Heart right ventricle (tissue), 16 donors: ENCODE measurements at places on chromosomes 11 and 22. TPM values are rescaled to one million over a fixed set of nuclear protein-coding genes. Genes with fewer than 3 reads are reported as not detected.

GRCh38 chr11:65381716-65382032 lies 772 bp downstream of the SLC25A45 start:
- DNase-seq, result no peak

DNA sequence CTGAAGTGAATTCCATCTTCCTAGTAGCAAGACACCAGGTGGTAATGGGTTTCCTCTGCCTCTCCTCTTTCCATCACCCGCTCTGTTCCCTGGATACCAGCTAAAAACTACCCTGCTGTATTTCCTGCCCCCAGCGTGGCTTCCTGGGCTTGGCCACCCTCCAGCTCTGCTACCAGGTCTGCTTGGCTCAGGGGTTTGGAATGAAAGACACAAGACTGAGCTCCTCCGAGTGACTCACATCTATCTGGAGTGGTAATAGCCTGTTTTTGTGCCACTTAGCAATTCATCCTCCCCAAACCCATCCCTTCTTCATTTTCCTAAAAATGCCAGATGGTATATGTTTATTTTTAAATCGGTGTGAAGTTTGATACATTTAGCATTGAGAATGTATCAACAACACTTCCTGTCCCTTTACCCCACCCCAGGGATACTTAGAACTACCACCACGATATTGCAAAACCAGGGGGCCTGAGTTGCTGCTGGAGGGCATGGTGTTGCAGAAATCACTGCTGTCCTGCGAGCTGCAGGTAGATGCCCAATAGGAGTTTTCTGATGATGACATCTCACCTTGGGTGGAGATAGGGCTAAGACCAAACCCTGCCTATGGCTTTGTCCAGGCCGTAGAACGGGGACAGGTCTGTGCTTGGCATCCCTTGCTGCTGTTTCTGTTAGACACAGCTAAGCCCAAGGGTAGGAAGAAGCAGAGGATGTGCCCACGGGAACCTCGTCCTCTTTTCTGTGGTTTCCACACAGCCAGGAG lies 7.5 kb upstream of the MICAL3 start:
- DNase-seq, result no peak

DNA sequence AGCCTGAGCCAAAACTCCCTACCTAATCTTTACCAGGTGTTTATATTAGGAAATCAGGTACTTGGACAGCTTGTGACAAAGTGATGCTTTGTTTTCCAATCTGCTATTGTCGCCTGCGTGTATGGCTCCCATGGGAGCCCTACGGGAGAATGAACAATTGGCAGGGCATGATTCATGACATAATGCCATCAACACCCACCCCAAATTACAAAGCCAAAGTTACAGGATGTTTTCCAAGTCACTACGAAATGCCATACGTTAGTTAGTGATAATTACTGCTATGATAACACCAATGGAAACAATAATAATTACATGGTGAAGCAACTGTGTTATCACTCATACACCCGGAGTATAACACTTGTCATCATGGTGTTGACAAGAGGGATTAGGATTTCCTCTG lies 226.4 kb downstream of the FAM181B start:
- DNase-seq, result no peak

PHLDA2 gene
- 1.1 TPM for total RNA-seq

MB gene
- total RNA-seq, result 15,160 TPM

DNA sequence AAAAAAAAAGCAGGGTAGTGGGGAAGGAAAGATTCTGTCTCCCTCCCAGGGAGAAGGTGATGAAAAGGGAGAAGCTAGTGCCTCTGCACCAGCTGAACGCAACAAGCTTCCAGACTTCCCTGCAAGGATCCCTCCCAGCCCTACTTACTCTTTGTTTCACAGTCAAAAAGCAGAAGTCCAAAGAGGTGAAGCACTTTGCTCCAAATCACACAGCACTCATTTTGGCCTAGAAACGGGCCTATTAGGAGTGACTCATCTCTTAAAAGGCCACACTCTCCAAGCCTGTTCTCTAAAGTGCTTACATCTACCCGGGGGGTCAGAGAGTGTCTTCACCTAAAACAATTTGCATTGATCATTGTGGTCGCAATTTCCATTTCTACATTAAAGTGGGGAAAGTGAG lies 17.7 kb upstream of the GRK3 start:
- no peak for DNase-seq

- no peak for DNase-seq
These were observed 68.7 kb downstream of the ETS1 start for GRCh38 chr11:128518493-128519207.

CRYBB2 gene
- total RNA-seq, result not detected

NUP160 gene
- 14.9 TPM for total RNA-seq

DNA sequence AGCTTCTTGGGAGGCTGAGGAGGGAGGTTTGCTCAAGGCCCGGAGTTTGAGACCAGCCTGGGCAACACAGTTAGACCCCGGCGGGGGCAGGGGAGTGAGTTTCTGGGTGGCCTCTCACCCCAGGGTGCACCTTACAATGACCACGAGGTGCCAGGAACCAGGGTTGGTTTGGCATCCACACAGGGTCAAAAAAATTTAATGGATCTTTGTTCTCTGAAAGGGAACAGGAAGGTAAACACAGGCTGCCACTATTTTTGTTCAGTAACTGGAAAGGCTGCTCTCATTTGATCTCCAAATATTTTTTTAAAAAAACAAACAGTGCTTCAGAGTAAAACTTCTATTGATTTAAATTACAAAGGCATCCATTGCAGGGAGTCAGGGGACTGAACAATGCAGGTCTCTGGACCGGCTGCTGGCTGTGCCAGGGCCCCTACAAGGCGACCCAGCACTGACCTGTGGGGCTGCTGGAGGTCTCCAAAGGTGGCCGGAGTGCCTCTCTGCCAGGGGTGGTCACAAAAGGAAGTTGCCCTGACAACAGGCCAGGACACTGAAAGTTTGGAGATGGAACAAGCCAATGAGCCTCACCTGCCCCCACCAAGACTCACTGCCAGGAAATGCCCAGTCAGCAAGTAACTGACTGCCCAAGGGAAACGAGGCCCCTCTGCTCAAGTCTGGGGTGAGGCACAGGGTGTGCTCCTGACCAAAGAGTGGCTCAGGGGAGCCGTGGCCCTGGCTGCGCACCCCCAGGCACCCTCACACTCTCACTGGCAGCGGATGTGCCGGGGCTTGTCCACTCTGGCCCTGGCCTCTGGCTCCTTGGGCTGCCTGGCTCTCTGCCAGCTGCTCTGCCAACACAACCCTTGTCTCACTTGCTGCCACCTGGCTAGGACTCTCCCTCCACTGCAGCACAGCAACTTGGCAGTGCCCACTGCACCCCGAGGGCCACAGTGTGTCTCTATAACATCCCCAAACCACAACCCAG lies 51.8 kb downstream of the ARFGAP3 start:
- DNase-seq, result no peak

DNA sequence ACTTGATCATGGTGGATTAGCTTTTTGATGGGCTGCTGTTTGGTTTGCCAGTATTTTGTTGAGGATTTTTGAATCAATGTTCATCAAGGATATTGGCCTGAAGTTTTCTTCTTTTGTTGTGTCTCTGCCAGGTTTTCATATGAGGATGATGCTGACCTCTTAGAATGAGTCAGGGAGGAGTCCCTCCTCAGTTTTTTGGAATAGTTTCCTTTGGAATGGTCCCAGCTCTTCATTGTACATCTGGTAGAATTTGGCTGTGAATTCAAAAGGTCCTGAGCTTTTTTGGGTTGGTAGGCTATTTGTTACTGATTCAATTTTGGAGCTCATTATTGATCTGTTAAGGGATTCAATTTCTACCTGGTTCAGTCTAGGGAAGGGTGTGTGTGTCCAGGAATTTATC lies 78.1 kb downstream of the CTSC start:
- no peak for DNase-seq

GRCh38 chr22:20258584-20259326 lies 9.4 kb downstream of the RTN4R start:
- no peak for DNase-seq

- DNase-seq, result no peak
These were observed 48.4 kb downstream of the COMMD9 start for GRCh38 chr11:36240801-36241200.

GRCh38 chr11:17894929-17895658 lies 117.8 kb downstream of the SERGEF start:
- DNase-seq, result peak; percentile 18

- DNase-seq, result no peak
These were observed 89.7 kb downstream of the MYEOV start for GRCh38 chr11:69383372-69384250.

NRXN2 gene
- 0.92 TPM for total RNA-seq

DNA sequence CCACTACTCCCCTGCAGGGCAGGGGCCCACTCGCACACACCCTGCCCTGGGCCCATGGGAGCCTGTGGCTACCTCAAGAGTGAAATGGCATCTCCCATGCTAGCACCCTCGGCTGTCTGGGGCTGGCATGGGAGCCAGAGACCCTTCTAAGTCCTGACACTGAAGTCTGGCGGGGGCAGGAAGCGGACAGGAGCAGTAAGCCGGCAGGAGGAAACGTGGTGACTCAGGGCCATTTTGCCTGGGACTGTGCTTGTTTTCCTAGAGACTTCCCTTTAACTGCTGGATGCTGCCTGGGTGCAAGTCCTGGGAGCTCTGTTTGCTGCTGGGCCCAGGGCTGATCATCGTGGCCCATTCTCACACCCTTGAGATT lies 16.8 kb downstream of the RELT start:
- no peak for DNase-seq

SLC25A1 gene
- total RNA-seq, result 24.9 TPM

IGSF9B gene
- 31.0 TPM for total RNA-seq

GRCh38 chr11:86809561-86809960 lies 9.2 kb downstream of the PRSS23 start:
- DNase-seq, result no peak

DRICH1 gene
- not detected for total RNA-seq

DNA sequence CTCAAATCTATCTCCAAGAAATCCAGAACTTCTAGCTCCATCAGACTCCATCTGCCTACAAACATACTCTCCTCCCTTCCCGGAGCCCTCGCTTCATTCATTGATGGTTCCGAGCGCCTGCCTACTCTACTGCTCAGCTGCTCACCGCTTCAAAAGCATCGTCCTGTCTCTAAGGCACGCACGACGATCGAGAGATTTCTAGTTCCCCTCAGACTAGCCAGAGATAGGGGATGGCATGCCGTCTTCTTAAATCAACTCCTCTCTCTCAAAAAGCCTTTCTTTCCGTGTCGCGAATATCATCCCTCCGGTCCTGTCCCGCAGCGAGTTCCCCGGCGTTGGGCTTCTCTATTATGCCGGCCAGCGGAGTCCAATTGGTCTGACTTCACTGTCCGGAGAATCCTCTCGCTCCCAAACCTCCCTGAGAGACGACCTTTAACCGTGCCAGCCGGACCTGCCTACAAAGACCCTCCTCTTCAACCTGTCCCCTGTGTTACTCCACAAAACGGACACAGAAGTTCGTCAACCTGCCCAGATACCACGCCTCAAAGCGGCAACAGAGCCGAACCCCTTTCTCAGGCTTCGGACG lies 592 bp downstream of the EEF1G start:
- DNase-seq, result no peak

DNA sequence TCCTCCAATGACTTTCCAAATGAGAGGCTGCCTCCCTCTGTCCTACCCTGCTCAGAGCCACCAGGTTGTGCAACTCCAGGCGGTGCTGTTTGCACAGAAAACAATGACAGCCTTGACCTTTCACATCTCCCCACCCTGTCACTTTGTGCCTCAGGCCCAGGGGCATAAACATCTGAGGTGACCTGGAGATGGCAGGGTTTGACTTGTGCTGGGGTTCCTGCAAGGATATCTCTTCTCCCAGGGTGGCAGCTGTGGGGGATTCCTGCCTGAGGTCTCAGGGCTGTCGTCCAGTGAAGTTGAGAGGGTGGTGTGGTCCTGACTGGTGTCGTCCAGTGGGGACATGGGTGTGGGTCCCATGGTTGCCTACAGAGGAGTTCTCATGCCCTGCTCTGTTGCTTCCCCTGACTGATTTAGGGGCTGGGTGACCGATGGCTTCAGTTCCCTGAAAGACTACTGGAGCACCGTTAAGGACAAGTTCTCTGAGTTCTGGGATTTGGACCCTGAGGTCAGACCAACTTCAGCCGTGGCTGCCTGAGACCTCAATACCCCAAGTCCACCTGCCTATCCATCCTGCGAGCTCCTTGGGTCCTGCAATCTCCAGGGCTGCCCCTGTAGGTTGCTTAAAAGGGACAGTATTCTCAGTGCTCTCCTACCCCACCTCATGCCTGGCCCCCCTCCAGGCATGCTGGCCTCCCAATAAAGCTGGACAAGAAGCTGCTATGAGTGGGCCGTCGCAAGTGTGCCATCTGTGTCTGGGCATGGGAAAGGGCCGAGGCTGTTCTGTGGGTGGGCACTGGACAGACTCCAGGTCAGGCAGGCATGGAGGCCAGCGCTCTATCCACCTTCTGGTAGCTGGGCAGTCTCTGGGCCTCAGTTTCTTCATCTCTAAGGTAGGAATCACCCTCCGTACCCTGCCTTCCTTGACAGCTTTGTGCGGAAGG lies 2.9 kb downstream of the APOC3 start:
- no peak for DNase-seq

DNA sequence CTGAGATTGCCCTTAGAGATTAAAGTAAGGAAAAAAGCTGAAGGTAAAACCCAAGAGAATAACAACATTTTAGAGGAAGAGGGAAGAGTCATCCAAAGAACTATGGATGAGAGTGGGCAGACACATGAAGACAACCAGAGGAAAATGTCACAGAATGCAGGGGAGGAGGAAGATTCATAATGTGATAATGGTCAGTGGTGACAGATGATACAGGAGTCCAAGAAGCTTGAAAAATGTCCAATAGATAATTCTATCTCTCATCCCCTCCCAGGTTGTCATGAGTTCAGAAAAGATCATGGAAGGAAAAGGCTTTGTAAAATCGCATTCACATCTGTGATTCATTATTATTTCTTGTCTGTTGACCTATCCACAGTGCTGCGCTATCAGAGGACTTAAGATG lies 282.3 kb upstream of the CCDC90B start:
- DNase-seq, result no peak

ST14 gene
- total RNA-seq, result 0.30 TPM

DNA sequence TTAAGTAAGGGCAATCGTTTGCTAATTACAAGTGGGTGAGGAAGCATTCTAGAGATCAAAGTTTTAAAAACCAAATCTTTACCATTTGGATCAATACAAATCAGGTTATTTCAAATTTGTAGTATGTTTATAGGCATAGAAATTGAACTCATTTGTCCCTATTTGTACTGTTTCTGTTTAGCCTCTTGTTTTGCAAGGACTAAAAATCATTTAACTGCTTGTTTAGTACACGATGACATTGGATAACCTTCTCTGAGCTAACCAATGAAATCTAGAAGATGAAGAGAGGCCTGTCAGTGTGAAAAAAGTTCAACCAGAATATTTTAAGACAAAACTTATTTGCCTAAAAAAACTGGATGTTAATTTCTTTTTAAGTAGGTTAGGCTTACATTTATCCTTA lies 40.0 kb downstream of the ZC3H12C start:
- no peak for DNase-seq

GRCh38 chr11:67408437-67409200 lies 4.7 kb downstream of the TBC1D10C start:
- DNase-seq, result no peak

- no peak for DNase-seq
These were observed 2.5 kb upstream of the PAX6 start for GRCh38 chr11:31813391-31814175.
